ENCODE measurements at places on chromosomes 5 and 9. TPM values are rescaled to one million over a fixed set of nuclear protein-coding genes. Genes with fewer than 3 reads are reported as not detected.
A peak's percentile ranks its signal among the peaks of the same experiment; 100 is the strongest.

GRCh38 chr9:17064558-17064957 is 70.3 kb upstream of the CNTLN start:
- H3K36me3 ChIP-seq: no peaks in the 10 kb centered on the region
- H3K27ac ChIP-seq: no peak overlapping the region
- DNase-seq: no peak
- no peaks in the 10 kb centered on the region for H3K4me1 ChIP-seq
- H3K4me3 ChIP-seq: no peak overlapping the region

DNA sequence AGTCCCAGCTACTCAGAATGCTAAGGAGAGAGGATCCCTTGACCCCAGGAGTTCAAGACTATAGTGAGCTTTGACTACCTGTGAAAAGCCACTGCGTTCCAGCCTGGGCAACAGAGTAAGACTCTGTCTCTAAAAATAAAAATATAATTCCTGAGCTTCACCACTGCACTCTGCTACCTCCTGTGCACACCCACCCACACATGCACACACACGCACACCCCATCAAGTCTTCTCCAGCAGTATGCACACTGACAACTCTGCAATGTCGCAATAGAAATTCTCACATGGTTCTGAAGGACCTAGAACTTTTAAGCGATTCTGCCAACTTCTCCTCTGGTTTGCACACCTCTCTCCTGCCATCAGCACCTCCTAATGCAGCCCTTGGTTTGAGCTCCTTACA is 47.5 kb upstream of the FAT2 start:
- no peak overlapping the region for H3K27ac ChIP-seq
- H3K4me3 ChIP-seq: no peak overlapping the region
- H3K4me1 ChIP-seq: peaks cover 11% of the 10 kb centered on the region
- H3K27me3 ChIP-seq: no peaks in the 10 kb centered on the region
- no peak for DNase-seq

DNA sequence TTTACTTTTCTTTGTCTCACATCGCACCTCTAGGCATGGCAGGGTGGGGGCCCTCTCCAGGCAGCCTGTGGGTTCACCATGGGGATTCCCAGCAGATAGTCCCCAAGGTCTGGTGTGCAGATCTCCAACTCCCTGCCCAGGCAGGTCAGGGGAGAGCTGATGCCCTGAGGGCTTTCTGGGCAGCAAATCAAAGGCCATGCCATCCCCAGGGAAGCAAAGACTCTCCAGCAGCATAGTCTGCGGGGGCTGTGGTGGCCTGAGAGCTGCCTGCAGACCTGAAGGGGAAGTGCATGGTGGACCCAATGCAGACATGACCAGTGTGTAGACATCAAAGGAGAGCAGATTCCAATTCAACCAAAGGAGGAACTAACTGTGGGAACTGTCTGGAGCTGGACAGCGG is 7.7 kb downstream of the NEURL1B start:
- H3K36me3 ChIP-seq: no peaks in the 10 kb centered on the region
- no peak overlapping the region for H3K4me3 ChIP-seq
- DNase-seq: no peak
- no peaks in the 10 kb centered on the region for H3K27me3 ChIP-seq
- H3K27ac ChIP-seq: no peak overlapping the region
- H3K4me1 ChIP-seq: no peaks in the 10 kb centered on the region

Gene HRCT1
- total RNA-seq: not detected

DNA sequence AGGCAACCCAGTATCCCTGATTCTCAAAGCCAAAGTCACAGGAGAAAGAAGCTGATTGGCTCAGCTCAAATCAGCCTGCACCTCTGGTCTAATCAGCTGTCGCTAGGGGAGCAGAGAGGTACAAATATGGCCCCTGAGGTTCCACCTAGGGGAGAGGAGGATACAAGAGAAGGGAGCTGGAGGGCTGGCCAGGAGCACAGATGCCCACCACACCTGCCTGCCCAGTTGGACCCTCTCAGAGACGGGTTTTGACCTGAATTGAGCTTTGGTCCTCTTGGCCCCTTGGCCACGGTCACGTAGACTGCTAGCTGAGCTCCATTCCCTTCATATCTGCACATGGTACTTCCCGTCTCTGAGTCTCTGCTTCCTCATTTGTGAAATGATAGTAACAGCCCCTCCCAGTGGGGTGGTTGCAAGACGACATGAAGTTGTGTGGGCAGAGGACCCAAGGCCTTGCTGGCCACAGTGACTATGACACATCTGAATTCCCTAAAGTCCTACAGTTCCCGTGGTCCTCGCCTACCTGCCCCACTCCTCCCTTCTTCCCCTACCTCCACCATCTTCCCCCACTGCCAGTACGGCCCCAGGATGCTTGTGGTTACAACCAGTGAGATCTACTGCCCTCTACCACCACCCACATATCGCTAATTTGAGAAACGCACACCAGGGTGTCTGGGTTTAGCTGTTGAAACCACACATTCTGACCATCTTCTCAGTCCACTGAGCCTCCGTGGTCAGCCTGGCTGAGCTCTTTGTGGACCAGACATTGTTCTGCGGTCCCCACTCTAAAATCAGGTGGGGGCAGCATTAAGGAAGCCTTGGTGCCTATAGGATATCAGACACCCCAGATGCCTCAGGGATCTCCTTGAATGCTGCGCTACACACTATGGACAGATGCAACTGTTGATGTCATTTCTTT is 60.3 kb upstream of the NEK6 start:
- no peak overlapping the region for H3K27ac ChIP-seq
- H3K27me3 ChIP-seq: no peaks in the 10 kb centered on the region
- no peak overlapping the region for H3K4me3 ChIP-seq

- no peaks in the 10 kb centered on the region for H3K36me3 ChIP-seq
- no peak overlapping the region for H3K4me3 ChIP-seq
- no peaks in the 10 kb centered on the region for H3K4me1 ChIP-seq
- no peak overlapping the region for H3K27ac ChIP-seq
These were observed 92.5 kb downstream of the EBF1 start for GRCh38 chr5:159007235-159007634.

- no peak overlapping the region for H3K4me3 ChIP-seq
- no peak overlapping the region for H3K27ac ChIP-seq
- no peaks in the 10 kb centered on the region for H3K27me3 ChIP-seq
These were observed 788.9 kb upstream of the GRAMD2B start for GRCh38 chr5:125634216-125634835.

GRCh38 chr9:82397534-82397933 is 409.0 kb downstream of the SPATA31D1 start:
- H3K4me3 ChIP-seq: no peak overlapping the region
- no peaks in the 10 kb centered on the region for H3K4me1 ChIP-seq
- no peaks in the 10 kb centered on the region for H3K36me3 ChIP-seq
- H3K27ac ChIP-seq: no peak overlapping the region
- DNase-seq: no peak

DNA sequence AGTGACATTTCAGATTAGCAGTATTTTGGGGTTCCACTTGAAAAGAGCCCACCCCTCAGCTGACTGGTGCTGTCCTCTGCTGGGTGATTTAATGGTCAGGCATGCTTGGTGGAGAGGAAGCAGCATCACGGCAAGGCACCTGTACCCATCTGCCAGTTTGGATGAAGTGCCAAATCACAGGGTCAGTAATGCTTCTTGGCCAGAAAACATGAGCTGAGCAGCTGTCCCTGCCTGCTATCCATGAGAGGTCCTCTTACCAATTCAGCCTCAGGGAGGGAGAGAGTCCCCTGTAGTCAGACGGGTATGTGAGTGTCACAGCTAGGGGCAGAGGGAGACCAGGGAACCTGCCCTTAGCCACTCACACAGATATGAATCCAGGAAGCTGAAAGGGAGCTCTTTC is 137.9 kb downstream of the SEC61B start:
- H3K36me3 ChIP-seq: no peaks in the 10 kb centered on the region
- no peak overlapping the region for H3K4me3 ChIP-seq

- H3K4me3 ChIP-seq: no peak overlapping the region
- H3K4me1 ChIP-seq: no peaks in the 10 kb centered on the region
- DNase-seq: no peak
- H3K27ac ChIP-seq: no peak overlapping the region
These were observed 69.0 kb downstream of the ALDH1A1 start for GRCh38 chr9:72883875-72884274.

DNA sequence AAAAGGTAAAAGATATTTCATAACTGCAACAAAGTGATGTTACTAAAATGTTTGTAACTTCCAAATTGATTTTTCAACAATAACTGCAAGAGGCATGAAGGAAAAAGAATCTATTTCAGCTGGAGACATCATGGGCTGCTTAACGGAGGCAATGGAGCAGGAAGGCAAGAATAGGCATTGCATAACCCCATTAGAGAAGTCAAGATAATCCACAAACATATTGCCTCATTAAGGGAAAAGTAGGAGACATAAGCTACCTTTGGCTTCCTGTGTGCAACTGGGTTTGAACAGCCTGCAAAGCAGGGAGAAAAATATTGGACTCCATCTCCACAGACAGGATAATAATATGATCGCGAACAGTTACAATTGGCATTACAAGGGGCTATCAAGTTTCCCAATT is 46.7 kb downstream of the SLCO4C1 start:
- no peak overlapping the region for H3K4me3 ChIP-seq
- no peaks in the 10 kb centered on the region for H3K36me3 ChIP-seq
- no peak for DNase-seq
- no peaks in the 10 kb centered on the region for H3K4me1 ChIP-seq
- no peaks in the 10 kb centered on the region for H3K27me3 ChIP-seq

- no peak for DNase-seq
- H3K27me3 ChIP-seq: no peaks in the 10 kb centered on the region
- no peaks in the 10 kb centered on the region for H3K36me3 ChIP-seq
- H3K4me1 ChIP-seq: no peaks in the 10 kb centered on the region
- no peak overlapping the region for H3K4me3 ChIP-seq
- no peak overlapping the region for H3K27ac ChIP-seq
These were observed 156.0 kb downstream of the ZNF462 start for GRCh38 chr9:107018861-107019545.

Gene C5orf34
- total RNA-seq: 3.3 TPM

DNA sequence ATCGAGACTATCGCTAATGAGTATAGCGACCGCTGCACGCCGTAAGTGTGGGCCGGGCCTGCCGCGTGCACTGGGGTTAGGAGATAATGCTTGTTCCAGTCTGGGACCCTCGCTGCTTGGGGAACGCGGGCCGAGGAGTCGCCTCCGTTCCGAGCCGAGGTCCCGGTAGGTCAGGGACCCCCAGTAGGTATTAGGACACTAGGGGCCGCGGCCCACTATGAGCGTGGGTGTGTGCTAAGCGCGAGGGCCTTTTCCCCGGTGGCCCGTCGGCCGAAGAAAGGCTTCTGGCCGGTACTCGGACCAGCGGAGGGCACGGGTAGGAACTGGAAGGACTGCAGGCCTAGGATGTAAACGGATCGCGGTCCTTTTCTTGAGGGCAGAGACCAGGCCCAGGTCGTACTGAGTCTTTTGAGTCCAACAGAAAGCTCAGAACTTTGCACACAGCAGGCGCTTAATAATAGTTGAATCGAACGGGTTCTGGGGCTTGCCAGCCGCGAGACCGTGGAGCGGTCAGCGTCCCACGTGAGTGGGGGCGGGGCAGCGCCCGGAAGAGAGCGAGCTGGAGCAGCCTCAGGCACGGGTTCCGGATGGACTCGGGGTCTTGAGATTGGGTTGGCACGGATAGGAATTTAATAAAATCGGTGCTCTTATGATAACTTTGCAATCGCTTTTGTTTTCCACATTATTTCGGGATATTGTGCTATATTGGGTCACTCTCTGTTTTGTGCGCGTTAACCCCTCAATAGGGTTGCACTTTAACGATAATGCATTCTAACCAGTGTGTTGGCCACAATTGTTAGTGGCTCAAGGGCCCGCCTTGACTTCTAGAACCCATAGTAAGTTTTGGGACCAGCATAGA is 733 bp downstream of the HSPA4 start:
- peak; percentile 7 for DNase-seq
- peak overlapping the region; percentile 92 for H3K4me3 ChIP-seq
- peaks cover 22% of the 10 kb centered on the region for H3K4me1 ChIP-seq
- no peaks in the 10 kb centered on the region for H3K27me3 ChIP-seq
- H3K27ac ChIP-seq: peak overlapping the region; percentile 98

Gene AMBP
- total RNA-seq: not detected

Gene TYRP1
- total RNA-seq: not detected

Gene PCDHAC2
- not detected for total RNA-seq

DNA sequence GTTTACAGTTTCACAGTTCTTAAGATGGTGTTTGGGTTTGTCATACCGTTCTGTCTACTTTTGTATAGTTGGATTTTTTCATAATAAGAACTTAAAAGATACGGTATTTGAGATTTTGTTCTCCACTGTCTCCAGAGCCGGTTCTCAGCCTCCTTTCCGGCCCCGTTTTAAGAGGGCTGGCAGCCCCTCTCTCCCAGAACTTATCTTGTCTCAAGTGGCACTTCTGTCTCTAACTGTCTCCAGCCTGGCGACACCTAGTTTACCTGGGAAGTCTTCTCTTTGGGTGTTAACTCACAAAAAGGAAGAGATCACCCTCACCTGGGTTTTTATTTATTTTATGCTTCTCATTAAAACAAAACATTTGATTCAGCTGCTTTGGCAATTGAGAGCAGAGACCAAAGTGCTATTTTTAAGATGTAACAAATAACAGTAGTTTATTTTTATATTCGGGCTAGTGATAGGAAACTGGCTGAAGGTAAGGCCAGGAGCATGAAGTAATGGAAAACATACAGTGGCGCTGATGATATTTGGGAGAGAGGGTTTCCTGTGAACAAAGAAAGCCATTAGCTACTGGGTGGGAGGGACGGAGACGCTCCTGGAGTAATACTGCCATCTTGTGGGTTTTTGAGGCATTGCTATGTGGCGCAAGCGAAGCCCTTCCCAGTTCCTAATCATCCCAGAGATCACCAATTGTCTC is 48.3 kb downstream of the ACER2 start:
- peaks cover 9% of the 10 kb centered on the region for H3K4me1 ChIP-seq
- DNase-seq: peak; percentile 50
- no peak overlapping the region for H3K27ac ChIP-seq
- H3K4me3 ChIP-seq: no peak overlapping the region
- no peaks in the 10 kb centered on the region for H3K27me3 ChIP-seq
- no peaks in the 10 kb centered on the region for H3K36me3 ChIP-seq

- H3K4me1 ChIP-seq: peaks cover 3% of the 10 kb centered on the region
- no peak overlapping the region for H3K4me3 ChIP-seq
- H3K36me3 ChIP-seq: no peaks in the 10 kb centered on the region
- no peak overlapping the region for H3K27ac ChIP-seq
These were observed 60.0 kb downstream of the SNX18 start for GRCh38 chr5:54577528-54577927.

Gene DMRTA1
- not detected for total RNA-seq

- no peaks in the 10 kb centered on the region for H3K36me3 ChIP-seq
- peaks cover 5% of the 10 kb centered on the region for H3K4me1 ChIP-seq
- no peak overlapping the region for H3K27ac ChIP-seq
- H3K27me3 ChIP-seq: no peaks in the 10 kb centered on the region
- H3K4me3 ChIP-seq: peak overlapping the region; percentile 52
These were observed 1.3 kb downstream of the AGPAT2 start for GRCh38 chr9:136685790-136686533.
